ENCODE measurements at places on chromosomes 12 and 14.

DNA sequence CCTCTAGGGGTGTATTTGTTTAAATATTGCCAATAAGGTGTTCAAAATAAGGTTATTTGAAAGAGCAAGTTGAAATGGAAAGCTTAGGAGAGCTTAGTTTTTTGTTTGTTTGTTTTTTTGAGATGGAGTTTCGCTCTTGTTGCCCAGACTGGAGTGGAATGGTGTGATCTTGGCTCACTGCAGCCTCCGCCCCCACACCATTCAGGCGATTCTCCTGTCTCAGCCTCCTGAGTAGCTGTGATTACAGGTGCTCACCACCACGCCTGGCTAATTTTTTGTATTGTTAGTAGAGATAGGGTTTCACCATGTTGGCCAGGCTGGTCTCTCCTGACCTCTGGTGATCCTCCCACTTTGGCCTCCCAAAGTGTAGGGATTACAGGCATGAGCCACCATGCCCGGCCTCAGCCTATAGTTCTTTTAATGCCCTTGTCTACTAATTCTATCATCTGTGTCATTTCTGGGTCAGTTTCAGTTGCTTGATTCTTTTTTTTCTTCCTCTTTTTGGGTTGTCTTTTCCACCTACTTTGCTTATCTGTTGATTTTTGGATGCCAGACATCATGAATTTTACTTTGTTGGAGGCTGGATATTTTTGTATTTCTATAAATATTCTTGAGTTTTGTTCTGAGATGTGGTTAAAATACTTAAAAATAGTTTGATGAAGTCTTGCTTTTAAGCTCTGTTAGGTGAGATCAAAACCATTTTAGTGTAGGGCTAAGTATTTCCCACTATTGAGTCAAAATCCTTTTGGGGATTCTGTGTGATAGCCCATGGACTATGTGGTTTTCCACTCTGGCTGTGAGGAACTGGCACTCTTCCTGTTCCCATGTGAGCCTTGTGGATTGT, 18.7 kb downstream of the RCOR1 start:
- DNase-seq: no peak

DNA sequence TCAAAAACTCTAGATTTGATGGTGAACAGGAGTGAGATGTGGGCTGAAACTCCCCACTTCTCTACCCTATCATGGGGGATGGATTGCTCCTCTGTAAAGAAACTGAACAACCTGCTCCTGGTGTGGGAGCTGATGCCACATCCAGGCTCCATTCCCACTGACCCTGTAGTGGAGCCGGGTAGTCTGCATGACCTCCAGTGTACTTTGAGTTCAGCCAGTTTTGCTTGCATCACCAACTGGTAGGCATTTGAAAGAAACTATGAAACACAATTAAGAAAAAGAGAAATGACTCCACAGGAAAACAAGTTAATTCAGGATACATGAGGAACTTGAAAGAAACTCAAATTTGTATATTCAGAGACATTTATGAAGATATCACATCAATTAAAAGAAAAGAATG, 27.3 kb upstream of the EMP1 start:
- DNase-seq: no peak

DNA sequence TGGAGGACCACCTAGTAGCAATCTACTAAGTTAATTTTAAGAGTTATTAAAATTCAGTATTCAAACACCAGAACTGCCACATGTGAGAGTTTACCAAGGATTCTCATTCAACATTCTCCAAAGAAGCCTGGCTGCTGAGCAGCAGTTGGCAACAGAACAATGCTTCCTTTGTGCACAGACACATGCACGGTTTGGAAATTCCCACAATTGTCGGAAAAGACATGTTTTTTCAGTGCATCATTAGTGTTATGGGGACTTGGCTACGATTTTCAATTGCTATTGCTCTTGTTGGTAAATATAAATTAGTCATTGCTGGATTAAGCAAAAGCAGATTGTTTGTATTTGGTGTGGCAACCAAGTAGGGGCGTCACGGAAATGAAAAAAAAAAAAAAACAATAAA, 22.2 kb downstream of the ST8SIA1 start:
- DNase-seq: no peak

GRCh38 chr12:92929983-92930382, 888 bp upstream of the EEA1 start:
- no peak for DNase-seq

GRCh38 chr12:113276306-113276705, 55.0 kb downstream of the TPCN1 start:
- DNase-seq: no peak

- DNase-seq: no peak
These were observed 249.7 kb downstream of the FOXG1 start for GRCh38 chr14:29016050-29016900.

GRCh38 chr14:99318091-99318958, 46.3 kb upstream of the BCL11B start:
- DNase-seq: no peak
